Activated naive CD4-positive, alpha-beta T cell treated with anti-CD3 and anti-CD28 coated beads, Interleukin-2, amount 50 U/mL, for 72 hours (primary cell): ENCODE measurements at places on chromosomes 3 and 15. TPM values are rescaled to one million over a fixed set of nuclear protein-coding genes. Genes with fewer than 3 reads are reported as not detected.

The RTP3 gene
- not detected for total RNA-seq

The CD86 gene
- 0.49 TPM for total RNA-seq

The PDZRN3 gene
- total RNA-seq: not detected

The EFCAB12 gene
- total RNA-seq: 0.82 TPM

The GADL1 gene
- not detected for total RNA-seq

The LRRC34 gene
- 3.2 TPM for total RNA-seq

The HIGD2B gene
- 0.68 TPM for total RNA-seq

The ANO10 gene
- 6.8 TPM for total RNA-seq

The CSPG5 gene
- total RNA-seq: 1.2 TPM

The ZNF662 gene
- not detected for total RNA-seq

The STRIT1 gene
- total RNA-seq: not detected

The TNK2 gene
- total RNA-seq: 55.1 TPM

The ST3GAL6 gene
- 0.64 TPM for total RNA-seq

The TMCO5A gene
- total RNA-seq: not detected

The ALDH1L1 gene
- 0.34 TPM for total RNA-seq

The RETNLB gene
- total RNA-seq: not detected

The AGBL1 gene
- total RNA-seq: not detected

The EFHB gene
- total RNA-seq: 0.91 TPM

The VWA5B2 gene
- total RNA-seq: not detected

The KNG1 gene
- not detected for total RNA-seq

The TIGIT gene
- 5.1 TPM for total RNA-seq

The STAG1 gene
- total RNA-seq: 35.8 TPM

The CCDC80 gene
- not detected for total RNA-seq

The SEMA3F gene
- total RNA-seq: 0.32 TPM

The FANCD2OS gene
- total RNA-seq: not detected

The SMCO1 gene
- total RNA-seq: not detected
